ENCODE measurements at places on chromosomes 6 and 20. TPM values are rescaled to one million over a fixed set of nuclear protein-coding genes. Genes with fewer than 3 reads are reported as not detected.

The ARMH2 gene
- total RNA-seq, result not detected

The GLP1R gene
- total RNA-seq, result 0.41 TPM

The MMP24 gene
- 102 TPM for total RNA-seq

DNA sequence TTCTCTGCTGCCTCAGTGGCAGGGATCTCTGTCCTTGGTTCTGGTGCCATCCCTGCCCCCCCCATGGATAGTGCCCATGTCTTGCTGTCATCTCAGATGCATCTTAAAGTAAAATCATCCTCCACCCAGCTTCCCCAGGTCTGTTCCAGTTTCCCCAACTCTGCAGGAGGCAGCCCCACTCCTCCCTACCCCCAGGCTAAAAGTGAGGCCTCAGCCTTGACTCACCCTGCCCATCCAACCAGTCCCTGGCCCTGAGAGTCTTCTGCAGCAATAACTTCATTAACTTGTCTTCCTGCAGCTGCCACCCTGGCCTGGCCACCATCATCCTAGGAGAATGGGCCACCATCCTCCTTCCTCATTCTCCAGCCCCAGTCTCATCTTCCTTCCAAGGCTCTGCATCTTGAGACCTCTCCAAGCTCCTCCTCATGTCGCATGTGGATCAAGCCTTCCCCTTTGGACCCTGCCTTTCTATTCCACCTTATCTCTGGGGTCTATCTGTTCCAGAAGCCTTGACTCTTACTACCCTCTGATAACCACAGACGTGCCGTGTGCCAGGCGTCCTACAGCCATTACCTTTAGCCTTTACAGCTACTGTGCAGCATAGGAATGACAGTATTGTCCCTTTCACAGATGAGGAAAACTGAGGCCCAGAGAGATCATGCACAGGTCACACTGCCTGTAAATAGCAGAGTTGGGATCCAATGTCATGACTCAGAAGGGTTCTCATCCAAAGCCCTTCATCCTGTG, 2.0 kb upstream of the PNPLA1 start:
- DNase-seq, result no peak

DNA sequence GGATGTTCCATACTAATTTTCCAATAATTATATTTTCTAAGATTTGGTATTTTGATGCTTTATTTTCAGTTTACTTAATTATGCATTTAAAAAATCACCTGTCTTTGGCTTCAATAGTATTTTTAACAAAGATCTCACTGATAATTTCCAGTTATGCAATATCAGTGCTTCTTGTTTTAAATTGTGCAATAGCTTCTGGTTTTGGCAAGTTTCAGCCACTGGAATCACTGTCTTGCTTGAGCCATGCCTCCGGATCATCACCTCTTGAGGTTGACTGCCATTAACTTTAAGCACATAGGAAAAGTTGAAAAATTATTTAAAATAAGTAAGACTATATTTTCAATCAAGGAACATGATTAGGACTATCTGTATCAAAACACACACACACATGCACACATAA, 1242.1 kb downstream of the HACE1 start:
- DNase-seq, result no peak

GRCh38 chr20:11569163-11569562, 348.5 kb upstream of the BTBD3 start:
- DNase-seq, result no peak

GRCh38 chr20:32743237-32744112, at the start of gene COMMD7:
COMMD7 (minus strand) TSS chr20:32743467; CDS start chr20:32743391, 76 bp downstream.
- DNase-seq, result peak; percentile 57

Data from frontal cortex (tissue), 4 donors.